Activated B cell treated with CpG ODN at 0.5 μM for 24 hours (primary cell): ENCODE measurements at places on chromosomes 11 and 22.

- DNase-seq: no peak
Observed at GRCh38 chr11:65226103-65226442, 35.7 kb upstream of the POLA2 start.

- no peak for DNase-seq
Observed at GRCh38 chr11:68211546-68211945, 1.6 kb downstream of the KMT5B start.

GRCh38 chr11:122917311-122917710, 34.8 kb downstream of the JHY start:
- DNase-seq: no peak

DNA sequence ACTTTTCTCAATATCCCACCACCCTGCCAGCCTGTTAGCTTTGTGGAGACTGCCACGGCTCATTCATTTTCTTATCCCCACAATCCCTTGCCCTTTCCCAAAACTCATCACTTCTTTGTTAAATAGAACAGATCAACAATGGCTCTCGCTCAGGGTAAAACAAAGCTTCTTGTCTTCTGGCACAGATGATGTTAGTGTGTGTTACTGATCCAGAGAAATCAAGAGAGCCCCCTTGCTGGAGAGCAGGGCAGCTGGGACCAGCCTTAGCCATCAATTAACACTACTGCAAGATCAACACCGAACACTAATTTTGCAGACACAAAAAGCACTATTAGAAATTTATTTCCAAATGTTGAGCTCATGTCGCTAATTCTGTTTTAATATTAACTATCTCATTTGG, 420.9 kb downstream of the TENM4 start:
- no peak for DNase-seq

- DNase-seq: no peak
Observed at GRCh38 chr11:64396079-64396591, 37.2 kb downstream of the RPS6KA4 start.

DNA sequence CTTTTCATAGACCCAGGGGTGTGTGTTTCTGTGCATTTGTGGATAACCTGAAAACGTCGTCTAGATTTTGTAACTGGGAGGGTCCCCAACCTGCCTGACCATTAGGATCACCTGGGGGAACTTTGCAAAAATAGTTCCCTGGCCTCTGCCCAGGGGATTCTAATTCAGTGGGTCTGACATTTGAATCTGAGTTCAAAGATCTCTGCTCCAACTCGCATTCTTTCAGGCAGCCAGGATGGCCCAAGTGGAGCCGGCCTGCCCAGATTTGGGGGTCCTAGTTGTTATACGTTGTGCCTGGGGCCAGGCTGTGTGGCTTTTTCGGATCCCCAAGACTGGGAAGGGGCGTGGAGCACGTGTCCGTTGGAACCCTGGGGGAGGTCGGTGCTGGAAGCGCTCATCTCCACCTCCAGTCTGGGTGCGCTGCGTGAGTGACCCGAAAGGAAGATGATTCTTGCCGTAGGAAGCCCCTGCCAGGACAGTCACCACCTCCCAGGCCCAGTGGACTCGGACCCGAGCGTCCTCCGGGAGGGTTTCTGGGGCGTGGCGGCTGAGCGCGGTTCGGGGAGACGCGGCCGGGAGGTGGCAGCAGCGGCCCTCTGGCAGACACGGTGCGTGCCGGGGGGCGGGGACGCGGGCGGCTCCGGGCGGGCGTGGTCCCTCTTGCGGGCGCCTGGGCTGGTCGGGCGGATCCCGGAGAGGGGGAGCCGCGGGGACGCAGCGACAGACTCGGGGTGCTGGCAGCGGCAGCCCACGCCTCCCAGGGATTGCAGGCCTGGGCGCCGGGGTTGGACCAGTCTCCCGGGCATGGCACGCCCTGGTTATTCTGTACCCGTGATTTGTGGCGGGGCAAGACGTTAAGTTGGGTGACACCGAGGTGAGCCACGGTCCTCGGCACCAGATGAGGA, 29.2 kb upstream of the PLET1 start:
- peak; percentile 83 for DNase-seq

GRCh38 chr11:15745266-15745665, 611.1 kb downstream of the SOX6 start:
- no peak for DNase-seq

DNA sequence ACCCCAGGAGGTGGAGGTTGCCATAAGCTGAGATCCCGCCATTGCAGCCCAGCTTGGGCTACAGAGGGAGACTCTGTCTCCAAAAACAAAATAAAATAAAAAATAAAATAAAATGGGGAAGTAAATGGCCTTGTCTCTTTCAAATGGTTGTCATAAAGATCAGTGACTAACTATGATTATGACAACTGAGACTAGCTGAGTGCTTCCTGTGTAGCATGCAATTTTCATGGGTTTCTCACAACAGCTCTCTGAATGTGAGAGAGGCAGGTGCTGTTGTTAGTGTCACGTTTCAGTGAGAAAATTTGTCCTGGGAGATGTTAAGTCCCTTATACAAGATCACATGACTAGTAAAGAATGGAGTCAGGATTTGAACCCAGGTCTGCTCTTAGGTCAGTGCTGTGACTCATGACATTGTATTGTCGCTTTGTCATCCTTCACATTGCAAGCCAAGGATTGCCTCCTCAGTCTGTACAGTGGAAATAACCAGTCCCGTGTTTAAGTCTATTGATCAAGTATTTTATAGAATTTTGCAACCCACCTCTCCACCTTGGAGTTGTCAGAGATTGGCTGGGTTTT, 163.3 kb upstream of the CCDC90B start:
- DNase-seq: no peak

GRCh38 chr11:102685338-102685737, 20.2 kb downstream of the MMP27 start:
- DNase-seq: no peak

- no peak for DNase-seq
Observed at GRCh38 chr11:85651118-85651517, 3.4 kb downstream of the TMEM126A start.

- no peak for DNase-seq
Observed at GRCh38 chr22:43996981-43997265, 27.2 kb upstream of the PARVB start.

GRCh38 chr22:44210722-44211121, 30.0 kb downstream of the PARVG start:
- no peak for DNase-seq

DNA sequence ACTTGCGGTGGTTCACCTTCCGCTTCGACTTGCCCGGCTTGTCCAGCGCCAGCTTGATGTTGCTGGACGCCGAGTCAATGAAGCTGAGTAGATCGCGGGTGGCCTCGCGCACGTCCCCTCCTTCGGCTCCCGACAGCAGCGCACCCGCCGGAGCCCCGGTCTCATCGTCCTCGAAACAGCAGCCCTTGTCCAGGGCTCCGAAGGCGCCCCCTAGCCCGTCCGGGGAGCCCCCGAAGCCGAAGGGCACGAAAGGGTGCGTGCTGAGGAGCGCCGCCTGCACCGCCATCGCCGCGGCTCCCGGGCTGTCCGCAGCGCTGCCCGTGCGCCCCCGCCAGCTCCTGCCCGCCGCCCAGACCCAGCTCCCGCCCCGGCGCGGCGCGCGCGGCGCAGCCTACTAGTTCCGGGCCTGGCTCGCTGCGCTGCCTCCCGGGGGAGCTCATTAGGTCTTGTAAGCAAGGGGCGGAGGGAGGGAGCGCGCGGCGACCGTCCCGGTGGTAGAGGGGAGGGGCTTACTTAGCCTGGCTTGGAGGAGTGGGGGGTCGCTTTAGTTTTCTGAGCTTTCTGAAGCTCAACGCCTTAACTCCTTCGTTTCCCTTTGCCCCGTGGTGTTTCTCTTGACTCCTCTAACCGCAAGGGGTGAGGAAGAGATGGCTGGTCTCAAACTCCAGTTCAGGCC, at the start of gene FAM181B:
Gene FAM181B, minus strand, starts transcription at position 421 of the 676 bp plus-strand sequence. Its CDS starts 135 bp downstream, at position 286.
- peak; percentile 33 for DNase-seq

DNA sequence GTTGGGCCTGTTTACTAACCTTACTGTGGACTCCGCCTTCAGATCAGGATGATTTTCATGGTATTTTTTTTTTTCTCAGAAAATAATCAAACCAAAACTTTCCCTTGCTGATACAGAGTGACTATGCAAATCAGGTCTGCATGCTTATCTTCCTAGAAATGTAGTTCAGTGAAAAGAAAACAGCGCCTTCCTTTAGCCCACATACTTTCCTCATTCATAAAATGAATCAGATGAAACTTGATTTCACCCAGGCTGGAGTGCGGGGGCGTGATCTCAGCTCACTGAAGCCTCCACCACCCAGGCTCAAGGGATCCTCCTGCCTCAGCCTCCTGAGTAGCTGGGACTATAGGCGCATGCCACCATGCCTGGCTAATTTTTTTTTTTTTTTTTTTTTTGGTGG, 26.0 kb downstream of the ZNRF3 start:
- no peak for DNase-seq

DNA sequence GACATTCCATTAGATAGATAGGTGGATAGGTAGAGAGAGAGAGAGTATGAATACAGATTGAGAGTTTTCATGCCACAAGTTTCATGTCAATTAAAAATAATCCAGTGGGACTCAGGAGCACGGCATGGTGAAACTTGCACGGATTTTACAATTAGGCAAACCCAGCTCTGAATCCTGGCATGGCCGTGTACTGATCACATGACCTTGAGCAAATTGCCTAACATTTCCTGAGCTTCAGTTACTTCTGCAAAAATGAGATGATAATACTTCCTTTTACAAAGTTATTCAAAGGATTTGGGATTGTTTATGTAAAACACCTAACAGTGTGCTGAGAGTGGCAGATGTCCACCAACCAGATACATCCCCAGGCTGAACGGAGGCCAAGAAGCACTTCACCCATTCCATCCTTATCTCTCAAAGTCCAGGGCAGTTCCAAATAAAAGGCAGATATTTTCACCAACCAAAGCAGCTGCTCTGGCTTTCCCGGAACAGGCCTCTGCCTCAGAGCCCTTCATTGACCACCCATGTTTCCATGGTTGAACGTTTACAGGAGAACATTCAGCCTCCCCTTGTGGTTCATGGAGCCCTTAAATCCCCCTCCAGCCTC, 17.9 kb downstream of the APLNR start:
- DNase-seq: no peak

DNA sequence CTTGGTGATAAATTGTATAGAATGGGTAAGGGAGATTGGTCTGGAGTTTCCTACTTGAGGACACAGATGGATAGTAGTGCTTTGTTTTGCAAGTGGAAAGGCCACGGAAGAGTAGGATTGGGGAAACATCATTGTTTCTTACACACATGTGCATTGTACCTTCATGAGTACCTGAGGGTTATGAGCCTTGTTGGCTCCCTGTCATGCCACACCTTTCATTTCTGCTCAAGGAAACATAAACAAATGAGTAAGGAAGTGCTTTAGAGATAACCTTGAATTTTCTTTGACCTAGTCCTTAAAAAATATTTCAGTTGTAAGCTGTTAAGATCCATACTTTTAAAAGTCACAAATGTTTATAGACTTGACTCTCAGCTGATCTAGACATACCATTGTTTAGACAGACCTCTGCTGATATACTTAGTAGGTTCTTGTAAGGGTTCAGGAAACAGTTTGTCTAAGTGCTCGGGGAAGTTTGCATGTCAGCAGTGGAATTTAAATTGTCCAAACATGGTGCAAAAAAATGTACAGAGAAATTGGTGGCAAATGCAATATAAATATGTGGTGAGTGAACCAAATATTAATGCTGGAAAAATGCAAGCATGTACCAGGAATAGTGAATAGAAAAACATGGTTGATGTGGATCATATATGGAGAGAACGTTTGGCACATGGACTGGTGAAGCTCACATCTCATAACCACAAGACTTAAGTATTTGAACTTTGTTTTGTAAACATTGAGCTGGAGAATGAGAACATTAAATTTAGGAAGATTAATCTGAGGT, 40.9 kb downstream of the GAS2 start:
- DNase-seq: no peak

GRCh38 chr11:35815556-35816315, 128.1 kb upstream of the LDLRAD3 start:
- DNase-seq: no peak
